ENCODE measurements at places on chromosomes 12 and 14.

- DNase-seq = no peak
Measured at GRCh38 chr12:118398940-118399339, 22.6 kb downstream of the SUDS3 start.

DNA sequence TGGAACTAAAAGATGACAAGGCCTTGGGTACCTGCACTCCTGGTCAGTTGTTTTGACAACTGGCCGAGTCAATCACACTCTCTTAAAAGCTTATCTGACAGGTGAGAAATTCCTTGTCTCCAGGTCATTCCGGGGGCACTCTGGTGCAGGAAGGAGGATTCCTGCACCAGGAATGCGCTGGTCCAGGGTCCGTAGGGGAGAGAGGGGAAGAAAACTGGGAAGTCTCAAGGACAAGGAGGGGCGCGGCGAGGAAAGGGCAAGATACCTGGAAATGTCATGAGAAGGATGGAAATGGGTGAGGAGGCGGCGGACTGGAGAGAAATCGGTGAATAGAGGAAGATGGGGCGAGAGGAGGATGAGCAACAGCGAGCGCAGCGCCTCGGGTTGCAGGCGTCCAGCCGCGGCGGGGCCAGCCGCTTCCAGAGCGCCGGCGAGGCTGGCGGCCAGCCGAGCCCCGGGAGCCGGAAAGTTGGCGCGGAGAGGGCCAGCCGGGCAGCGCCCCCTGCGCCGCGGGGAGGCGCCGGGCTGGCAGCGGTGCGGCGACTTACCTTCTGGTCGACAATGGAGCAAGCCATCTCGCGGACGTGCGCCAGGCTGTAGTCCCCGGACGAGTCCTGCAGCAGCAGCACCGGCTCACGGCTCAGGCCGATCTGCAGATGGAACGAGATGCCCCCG, 809 bp downstream of the PRKD1 start:
- DNase-seq = no peak

DNA sequence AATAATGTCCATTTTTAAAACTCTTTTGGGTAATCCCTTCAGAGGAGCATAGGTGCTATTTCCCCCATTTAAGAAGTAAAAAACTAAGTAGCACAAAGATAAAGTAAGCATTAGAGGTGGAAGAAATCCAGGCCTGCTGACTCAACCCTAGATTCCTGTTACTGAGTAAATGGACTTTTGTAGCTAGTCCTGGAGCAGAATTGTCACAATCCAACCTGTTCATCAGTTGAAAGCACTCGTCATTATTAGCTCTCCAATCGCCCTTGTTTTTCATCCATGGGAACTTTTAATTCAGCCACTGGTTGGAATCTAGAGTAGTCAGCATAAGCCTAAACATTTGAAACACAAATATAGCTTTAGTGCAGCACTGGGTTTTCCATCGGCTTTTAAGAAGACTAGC, 139.5 kb upstream of the AMIGO2 start:
- no peak for DNase-seq

DNA sequence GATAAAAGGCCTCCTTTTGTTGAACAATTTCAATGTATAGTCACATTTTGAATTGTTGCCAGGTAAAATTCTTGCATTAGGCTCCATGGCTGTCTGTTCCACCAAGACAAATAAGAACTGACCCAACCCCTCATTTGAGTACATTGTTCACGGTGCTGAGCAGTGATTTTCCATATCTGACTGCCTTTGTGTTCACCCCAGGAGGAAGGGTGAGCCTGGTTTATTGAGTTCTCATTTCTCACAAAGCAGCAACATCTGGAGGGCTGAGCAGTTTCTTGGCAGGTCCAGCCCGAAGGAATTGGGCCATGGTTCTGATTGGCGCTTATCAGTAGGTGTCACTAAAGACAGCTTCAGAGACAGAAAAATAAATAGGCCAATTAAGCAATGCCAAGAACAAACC, 149.1 kb downstream of the BMP4 start:
- no peak for DNase-seq

DNA sequence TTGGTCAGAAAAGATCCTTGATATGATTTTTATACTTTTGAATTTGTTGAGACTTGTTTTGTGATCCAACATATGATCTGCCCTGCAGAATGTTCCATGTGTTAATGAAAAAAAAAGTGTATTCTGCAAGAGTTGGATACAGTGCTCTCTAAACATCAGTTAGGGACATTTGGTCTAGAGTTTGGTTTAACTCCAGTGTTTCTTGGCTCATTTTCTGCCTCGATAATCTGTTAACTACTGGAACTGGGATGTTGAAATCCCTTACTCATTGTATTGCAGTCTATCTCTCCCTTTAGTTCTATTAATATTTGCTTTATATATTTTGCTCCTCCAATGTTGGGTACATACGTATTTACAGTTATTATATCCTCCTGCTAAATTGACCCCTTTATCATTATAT, 18.3 kb upstream of the TXNRD1 start:
- peak; percentile 25 for DNase-seq

DNA sequence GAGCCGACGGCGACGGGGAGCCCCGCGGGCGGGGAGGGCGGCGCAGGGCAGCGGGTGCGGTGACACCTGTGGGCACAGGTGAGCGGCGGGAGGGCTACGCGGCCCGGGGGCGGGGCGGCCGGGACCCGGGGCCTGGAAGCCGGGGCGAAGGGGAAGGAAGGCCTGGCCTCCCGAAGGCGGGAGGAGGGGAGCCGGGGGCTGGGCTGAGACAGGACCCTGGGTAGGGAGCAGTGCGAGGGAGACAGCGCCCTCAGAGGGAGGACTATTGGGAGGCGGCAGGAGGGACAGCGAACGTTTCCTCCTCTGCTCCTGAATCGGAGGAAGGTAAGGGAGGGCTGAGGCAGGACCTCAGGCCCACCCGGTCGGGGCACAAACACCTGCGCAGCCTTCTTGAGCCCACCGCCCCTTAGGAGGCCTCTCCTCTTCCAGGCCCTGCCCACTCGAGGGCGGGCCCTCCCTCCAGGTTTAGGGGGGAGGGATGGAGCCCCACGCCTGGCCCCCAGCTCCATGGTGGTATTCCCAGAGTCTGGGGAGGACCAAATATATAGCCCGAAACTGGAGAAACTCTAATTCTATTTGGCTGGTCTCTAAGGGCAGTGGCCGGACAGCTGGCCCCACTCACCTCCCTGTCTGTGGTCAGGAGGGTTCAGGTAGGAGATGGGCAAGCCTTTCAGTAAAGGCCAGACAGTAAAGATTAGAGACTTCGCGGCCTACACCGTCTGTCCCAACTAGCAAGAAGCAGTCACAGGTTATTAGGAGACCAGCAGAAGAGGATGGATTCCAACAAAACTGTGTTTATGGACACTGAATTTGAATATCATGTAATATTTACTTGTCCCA, 509 bp downstream of the PLEKHG6 start:
- DNase-seq = no peak
